ENCODE measurements at places on chromosomes 12 and 14. TPM values are rescaled to one million over a fixed set of nuclear protein-coding genes. Genes with fewer than 3 reads are reported as not detected.

Gene TSPAN8
- 0.96 TPM for polyA plus RNA-seq

DNA sequence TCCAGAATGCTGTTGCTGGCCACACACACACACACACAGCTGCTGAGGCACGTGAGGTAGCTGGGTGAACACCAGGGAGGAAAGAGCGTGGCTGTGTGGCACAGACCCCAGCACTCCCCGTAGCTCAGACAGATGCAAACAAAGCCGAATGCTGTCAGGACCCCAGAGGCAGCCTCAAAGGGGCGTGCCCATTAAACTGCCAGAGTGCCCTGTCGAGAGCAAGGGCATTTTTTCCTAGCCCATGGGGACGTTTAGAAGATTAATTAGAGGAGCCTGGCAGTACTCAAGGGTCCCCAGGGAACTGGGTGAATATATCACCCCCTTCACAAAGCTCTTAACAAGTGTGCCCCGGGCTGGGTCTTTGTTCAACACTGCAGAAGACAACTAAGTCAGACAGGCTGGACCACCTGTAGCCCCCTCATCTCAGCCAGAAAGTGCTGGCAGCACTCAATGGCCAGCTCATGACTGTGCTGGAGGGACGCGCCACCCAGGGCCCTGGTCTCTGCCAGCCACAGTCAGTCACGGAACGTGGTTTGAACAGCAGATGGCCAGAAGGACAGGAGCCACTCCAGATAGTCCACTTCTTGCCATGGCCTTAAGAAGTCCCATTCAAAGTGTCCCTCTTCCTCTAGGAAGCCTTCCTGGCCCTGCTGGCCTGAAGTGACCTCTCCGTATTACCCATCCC is 37.5 kb downstream of the TTC7B start:
- DNase-seq = no peak

Gene SLC25A21
- polyA plus RNA-seq = 3.7 TPM

Gene CLEC14A
- 67.4 TPM for polyA plus RNA-seq
